Activated naive CD8-positive, alpha-beta T cell treated with anti-CD3 and anti-CD28 coated beads for 36 hours (primary cell): ENCODE measurements at places on chromosomes 11 and 22. TPM values are rescaled to one million over a fixed set of nuclear protein-coding genes. Genes with fewer than 3 reads are reported as not detected.

CSNK2A3 gene
- 2.5 TPM for total RNA-seq

DNA sequence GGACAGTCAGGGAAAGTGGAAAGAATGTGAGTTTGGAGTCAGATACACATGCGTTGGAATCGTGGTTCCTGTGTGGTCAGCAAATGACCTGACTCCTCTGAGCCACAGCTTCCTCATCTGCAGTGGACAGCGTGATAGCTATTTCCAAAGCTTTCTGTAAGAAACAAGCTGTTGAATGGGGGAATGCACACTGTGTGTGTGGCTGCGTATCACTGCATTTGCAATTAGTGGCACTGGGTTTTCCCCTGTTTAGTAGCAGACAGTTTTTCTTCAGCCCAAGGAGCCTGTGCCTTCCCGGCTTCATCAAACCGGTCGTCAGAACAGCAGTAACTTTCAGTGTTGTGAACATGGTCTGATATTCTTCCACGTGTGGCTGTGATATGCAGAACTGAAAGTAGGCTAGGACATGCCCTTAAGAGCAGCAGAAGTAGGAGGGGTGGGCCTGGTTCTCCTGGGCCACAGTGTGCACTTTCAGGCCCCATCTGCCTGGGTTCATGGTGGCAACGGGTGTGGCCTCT, 121.5 kb downstream of the RRAS2 start:
- no peak overlapping the region for H3K27ac ChIP-seq
- no peaks in the 10 kb centered on the region for H3K4me1 ChIP-seq
- DNase-seq: no peak
- H3K36me3 ChIP-seq: no peaks in the 10 kb centered on the region
- no peak overlapping the region for H3K4me3 ChIP-seq

- H3K4me1 ChIP-seq: no peaks in the 10 kb centered on the region
- DNase-seq: no peak
- H3K27me3 ChIP-seq: no peaks in the 10 kb centered on the region
These were observed 302.0 kb downstream of the KIRREL3 start for GRCh38 chr11:126698576-126698975.

DNA sequence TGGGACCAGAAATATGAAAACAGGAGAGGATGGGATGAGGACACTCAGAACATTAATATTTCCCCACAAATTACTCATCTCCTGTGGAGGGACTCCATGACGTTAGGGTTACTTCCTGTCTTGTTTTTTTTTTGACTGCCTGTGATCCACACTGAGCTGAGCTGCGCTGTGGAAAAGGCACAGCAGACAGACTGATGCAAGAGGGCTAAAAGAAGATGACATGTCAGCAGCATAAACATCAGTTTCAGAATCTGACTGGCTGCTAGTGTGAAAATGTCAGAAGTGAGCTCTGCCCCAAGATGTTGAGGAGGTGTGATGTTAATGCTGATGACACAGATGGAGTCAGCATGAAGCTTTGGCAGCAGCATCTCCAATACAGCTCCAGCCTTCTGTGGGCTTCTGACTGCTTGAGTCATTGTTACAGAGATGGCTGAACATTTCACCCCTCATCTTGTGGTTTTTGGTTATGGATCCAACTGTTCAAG, 286.8 kb downstream of the BLID start:
- DNase-seq: peak; percentile 2
- no peaks in the 10 kb centered on the region for H3K36me3 ChIP-seq
- no peaks in the 10 kb centered on the region for H3K27me3 ChIP-seq
- H3K27ac ChIP-seq: peak overlapping the region; percentile 32
- no peak overlapping the region for H3K4me3 ChIP-seq

DNA sequence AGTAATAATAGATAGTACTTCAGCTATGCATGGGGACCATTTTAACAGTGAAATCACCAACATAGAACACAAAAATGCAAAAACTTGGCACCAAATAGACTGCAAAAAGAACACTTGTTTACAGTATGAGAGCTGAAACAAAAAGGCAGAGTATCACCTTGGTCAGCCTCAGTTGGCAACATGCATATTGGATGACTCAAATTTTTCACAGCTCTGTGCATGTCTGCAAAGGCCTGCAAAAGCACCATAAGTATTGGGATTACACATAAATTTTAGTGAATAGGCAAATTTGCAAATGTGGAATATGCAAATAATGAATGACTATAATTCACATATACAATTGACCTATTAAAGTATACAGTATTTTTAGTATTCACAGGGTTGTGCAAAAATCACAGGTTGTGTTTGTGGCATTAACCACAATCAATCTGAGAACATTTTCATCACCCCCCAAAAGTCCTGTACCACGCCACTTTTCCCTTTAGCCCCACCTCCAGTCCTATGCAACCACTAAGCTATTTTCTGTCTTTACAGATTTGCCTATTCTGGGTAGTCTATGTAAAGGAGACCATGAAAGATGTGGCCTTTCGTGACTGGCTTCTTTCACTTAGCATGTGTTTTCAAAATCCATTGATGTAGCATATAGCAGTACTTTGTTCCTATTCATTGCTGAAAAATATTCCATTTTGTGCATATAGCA, 47.2 kb downstream of the CCDC15 start:
- H3K27me3 ChIP-seq: no peaks in the 10 kb centered on the region
- peaks cover 31% of the 10 kb centered on the region for H3K36me3 ChIP-seq
- no peaks in the 10 kb centered on the region for H3K4me1 ChIP-seq
- DNase-seq: no peak
- H3K27ac ChIP-seq: no peak overlapping the region
- no peak overlapping the region for H3K4me3 ChIP-seq

DNA sequence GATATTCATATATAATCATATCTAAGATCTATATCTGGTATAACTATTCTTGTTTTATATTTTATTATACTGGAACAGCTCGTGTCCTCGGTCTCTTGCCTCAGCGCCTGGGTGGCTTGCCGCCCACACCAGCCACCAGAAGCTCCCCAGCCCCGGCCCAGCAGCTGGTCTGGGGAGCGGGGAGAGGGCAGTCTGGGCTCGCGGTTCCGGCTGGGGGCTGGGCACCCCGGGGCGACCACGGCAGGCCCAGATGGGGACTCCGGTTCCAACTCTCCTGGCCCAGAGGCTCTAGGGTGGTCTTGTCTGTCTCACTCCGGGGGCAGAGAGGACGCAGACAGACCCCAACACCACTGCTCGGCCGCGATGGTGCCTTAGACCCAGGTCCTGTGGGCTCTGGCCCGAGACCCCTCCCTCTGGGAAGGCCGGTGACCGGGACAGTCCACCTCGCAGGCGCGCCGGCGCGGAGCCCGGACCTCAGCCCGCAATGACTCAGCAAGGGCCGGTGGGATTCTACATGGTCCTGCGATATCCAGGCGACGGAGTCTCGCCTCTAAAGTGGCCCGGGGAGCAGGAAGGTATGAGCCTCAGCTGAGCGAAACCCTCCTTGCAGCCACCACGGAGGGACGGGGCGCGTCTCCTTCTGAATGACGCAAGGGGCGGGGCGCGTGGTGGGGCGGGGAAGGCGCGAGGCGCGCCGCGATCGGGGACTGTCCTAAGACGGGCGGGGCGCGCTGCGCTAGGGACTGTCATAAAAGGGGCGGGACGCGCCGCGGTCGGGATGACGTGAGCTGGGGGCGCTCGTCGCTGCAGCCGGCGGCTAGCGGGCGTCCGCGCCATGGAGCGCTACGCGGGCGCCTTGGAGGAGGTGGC, at the start of gene DGCR6:
Gene DGCR6 (plus strand): TSS at position 781 of the 870 bp plus-strand sequence. CDS start 55 bp downstream, at position 836.
- no peaks in the 10 kb centered on the region for H3K27me3 ChIP-seq
- no peaks in the 10 kb centered on the region for H3K36me3 ChIP-seq
- H3K27ac ChIP-seq: no peak within 1 kb of the TSS

DNA sequence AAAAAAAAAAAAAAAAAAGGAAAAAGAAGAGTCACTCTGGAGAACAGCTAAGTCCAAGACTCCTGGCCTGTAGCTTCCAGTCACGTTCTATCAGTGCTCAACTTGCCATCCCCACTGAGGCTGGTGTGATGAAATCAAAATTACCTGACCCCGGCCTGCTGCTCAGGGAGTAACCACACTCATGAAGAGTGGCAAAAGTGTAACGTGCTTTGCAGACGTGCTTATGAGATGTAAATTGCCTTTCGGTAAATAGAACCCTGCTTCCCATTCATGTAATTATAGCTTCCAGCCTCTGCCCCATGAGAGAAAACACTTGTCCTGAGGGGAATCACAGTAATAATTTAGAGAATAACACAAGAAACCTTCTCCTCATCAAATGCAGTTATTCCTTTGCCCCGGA, 28.2 kb upstream of the CHKA start:
- H3K36me3 ChIP-seq: no peaks in the 10 kb centered on the region
- no peak overlapping the region for H3K4me3 ChIP-seq
- H3K4me1 ChIP-seq: no peaks in the 10 kb centered on the region
- DNase-seq: no peak
- no peaks in the 10 kb centered on the region for H3K27me3 ChIP-seq
- no peak overlapping the region for H3K27ac ChIP-seq

GRCh38 chr11:83069441-83070043, 2.2 kb downstream of the RAB30 start:
- peaks cover 23% of the 10 kb centered on the region for H3K36me3 ChIP-seq
- peak overlapping the region; percentile 9 for H3K27ac ChIP-seq
- DNase-seq: no peak
- peaks cover 30% of the 10 kb centered on the region for H3K4me1 ChIP-seq
- peak overlapping the region; percentile 47 for H3K4me3 ChIP-seq

GRCh38 chr22:50201191-50202129, 649 bp downstream of the SELENOO start:
- peak; percentile 36 for DNase-seq
- H3K4me1 ChIP-seq: peaks cover 26% of the 10 kb centered on the region
- H3K36me3 ChIP-seq: peaks cover 14% of the 10 kb centered on the region
- peak overlapping the region; percentile 86 for H3K4me3 ChIP-seq

DNA sequence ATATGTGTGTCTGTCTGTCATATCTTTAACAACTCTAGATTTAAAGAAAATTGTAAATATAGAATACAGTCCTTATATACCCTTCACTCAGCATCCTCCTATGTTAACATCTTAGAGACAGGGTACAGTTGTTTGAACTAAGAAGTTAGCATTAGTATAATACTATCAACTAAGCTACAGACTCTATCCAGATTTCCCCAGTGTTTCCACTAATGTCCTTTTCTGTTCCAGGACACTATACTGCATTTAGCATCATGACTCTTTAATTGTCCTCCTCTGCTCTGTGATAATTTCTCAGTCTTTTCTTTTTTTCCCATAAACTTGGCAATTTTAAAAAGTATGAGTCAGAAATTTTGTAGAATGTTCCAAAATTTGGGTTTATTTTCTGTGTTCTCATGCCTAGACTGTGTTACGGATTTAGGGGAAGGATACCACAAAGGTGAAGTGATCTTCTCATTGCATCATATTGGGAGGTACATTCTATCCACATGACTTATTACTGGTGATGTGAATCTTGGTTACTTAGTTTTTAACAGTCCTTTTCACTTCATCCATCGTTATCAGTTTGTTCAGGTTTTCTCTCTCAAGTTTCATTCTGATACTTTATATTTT, 168.4 kb downstream of the SBF2 start:
- H3K27ac ChIP-seq: no peak overlapping the region
- H3K27me3 ChIP-seq: no peaks in the 10 kb centered on the region
- peaks cover 2% of the 10 kb centered on the region for H3K4me1 ChIP-seq
- no peak for DNase-seq
- H3K4me3 ChIP-seq: no peak overlapping the region

- no peaks in the 10 kb centered on the region for H3K4me1 ChIP-seq
- H3K27me3 ChIP-seq: no peaks in the 10 kb centered on the region
- H3K27ac ChIP-seq: no peak overlapping the region
- H3K36me3 ChIP-seq: no peaks in the 10 kb centered on the region
- H3K4me3 ChIP-seq: no peak overlapping the region
These were observed 112.0 kb upstream of the DDI1 start for GRCh38 chr11:103924166-103925013.

DMC1 gene
- 14.5 TPM for total RNA-seq

DNA sequence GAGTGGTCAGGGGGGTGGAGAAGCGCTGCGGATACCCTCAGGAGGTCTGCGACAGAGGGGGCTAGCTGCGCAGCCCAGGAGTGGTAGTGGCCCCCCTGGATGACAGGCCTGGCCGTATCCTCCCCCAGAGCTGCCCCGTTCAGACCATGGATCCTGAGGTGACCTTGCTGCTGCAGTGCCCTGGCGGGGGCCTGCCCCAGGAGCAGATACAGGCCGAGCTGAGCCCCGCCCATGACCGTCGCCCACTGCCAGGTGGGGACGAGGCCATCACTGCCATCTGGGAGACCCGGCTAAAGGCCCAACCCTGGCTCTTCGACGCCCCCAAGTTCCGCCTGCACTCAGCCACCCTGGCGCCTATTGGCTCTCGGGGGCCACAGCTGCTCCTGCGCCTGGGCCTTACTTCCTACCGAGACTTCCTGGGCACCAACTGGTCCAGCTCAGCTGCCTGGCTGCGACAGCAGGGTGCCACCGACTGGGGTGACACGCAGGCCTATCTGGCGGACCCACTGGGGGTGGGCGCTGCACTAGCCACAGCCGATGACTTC, 505 bp downstream of the NUDT22 start:
- H3K27me3 ChIP-seq: no peaks in the 10 kb centered on the region
- H3K4me1 ChIP-seq: peaks cover 35% of the 10 kb centered on the region
- peak overlapping the region; percentile 89 for H3K4me3 ChIP-seq
- peak overlapping the region; percentile 84 for H3K27ac ChIP-seq
- peak; percentile 81 for DNase-seq

- H3K27ac ChIP-seq: no peak overlapping the region
- H3K27me3 ChIP-seq: no peaks in the 10 kb centered on the region
- peaks cover 51% of the 10 kb centered on the region for H3K36me3 ChIP-seq
- peaks cover 36% of the 10 kb centered on the region for H3K4me1 ChIP-seq
These were observed 2.6 kb downstream of the ZBED5 start for GRCh38 chr11:10855295-10855694.

- H3K36me3 ChIP-seq: no peaks in the 10 kb centered on the region
- no peaks in the 10 kb centered on the region for H3K4me1 ChIP-seq
- H3K4me3 ChIP-seq: no peak overlapping the region
- H3K27me3 ChIP-seq: no peaks in the 10 kb centered on the region
- H3K27ac ChIP-seq: no peak overlapping the region
These were observed 92.1 kb downstream of the PARVA start for GRCh38 chr11:12469451-12469850.

- H3K4me3 ChIP-seq: no peak overlapping the region
- peaks cover 34% of the 10 kb centered on the region for H3K4me1 ChIP-seq
- no peak overlapping the region for H3K27ac ChIP-seq
- peaks cover 7% of the 10 kb centered on the region for H3K36me3 ChIP-seq
These were observed 21.7 kb upstream of the HSPA8 start for GRCh38 chr11:123083623-123084029.

GRCh38 chr22:20647586-20648305, 126.2 kb upstream of the SERPIND1 start:
- no peaks in the 10 kb centered on the region for H3K4me1 ChIP-seq
- H3K4me3 ChIP-seq: no peak overlapping the region
- no peaks in the 10 kb centered on the region for H3K27me3 ChIP-seq
- no peak for DNase-seq
- no peaks in the 10 kb centered on the region for H3K36me3 ChIP-seq
- H3K27ac ChIP-seq: no peak overlapping the region
